ENCODE measurements at places on chromosomes 11 and 22. TPM values are rescaled to one million over a fixed set of nuclear protein-coding genes. Genes with fewer than 3 reads are reported as not detected.

Gene C11orf42
- total RNA-seq = not detected

Gene DEPDC7
- 2.9 TPM for total RNA-seq

Gene EHF
- not detected for total RNA-seq

Gene SYT7
- total RNA-seq = not detected

Gene ZNF280B
- 1.7 TPM for total RNA-seq

All from CD8-positive, alpha-beta T cell (primary cell).